ENCODE measurements at places on chromosomes 3 and 15.

- no peak for DNase-seq
Measured at GRCh38 chr15:51253366-51253765, 85.0 kb downstream of the CYP19A1 start.

- no peak for DNase-seq
Measured at GRCh38 chr15:41922353-41922752, 28.5 kb upstream of the SPTBN5 start.

- no peak for DNase-seq
Measured at GRCh38 chr3:105843994-105844393, 24.8 kb downstream of the CBLB start.

- no peak for DNase-seq
Measured at GRCh38 chr3:156670077-156670476, 4.3 kb upstream of the TIPARP start.

- DNase-seq = no peak
Measured at GRCh38 chr3:192834428-192834827, 83.2 kb downstream of the MB21D2 start.

GRCh38 chr3:128864351-128864811, 15.0 kb upstream of the ACAD9 start:
- no peak for DNase-seq

DNA sequence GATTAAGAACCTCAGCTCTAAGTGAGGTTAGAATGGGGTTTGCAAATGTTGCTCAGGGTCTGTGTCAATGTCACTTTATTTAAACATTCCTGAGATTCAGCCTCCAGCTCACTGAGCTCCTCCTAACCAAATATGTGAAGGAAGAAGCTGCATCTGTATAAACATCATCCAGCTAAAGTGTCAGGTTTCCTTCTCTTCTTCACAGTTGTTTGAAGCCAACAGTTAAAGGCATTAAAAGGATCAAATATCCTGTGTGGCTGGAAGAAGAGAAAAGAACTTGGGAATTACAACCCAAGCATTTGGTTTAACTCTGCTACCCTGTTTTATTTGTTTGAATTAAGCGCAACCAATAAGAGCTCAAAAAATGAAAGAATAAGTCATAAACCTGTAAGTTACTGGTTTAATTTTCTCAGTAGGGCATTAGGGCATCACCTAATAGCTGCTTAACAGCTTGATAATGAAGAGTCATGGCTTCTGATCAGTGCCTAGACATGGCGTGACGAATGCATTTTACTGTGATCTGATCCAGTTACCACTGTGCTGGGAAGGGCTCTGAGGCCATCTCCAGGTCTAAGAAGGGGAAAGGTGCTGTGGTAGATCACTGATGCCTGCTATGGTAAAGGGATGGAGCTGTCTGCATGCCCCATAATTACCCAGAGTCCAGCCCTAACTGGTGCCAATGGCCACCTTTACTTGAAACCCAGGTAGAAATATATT, 165.7 kb upstream of the TSC22D2 start:
- no peak for DNase-seq

DNA sequence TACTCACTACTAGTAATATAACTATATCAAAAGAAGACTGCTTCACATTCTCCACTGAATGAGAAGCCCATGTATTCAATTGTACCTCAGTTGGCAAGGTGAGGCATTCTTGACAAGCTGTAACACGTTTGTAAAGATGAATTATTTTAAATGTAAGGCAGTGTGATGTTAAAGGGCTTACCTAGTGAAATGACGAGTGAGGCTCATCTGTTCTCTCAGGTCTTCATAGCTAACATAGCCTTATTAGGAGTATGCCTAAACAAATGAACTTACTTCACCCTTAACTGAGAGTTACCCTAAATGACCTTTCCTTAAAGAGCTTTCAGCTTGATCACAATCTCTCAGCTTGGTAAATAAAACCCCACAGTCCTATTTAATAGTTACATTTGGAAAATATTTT, 127.3 kb downstream of the FEZF2 start:
- no peak for DNase-seq

- DNase-seq = no peak
Measured at GRCh38 chr15:58081456-58081855, 15.9 kb upstream of the ALDH1A2 start.

DNA sequence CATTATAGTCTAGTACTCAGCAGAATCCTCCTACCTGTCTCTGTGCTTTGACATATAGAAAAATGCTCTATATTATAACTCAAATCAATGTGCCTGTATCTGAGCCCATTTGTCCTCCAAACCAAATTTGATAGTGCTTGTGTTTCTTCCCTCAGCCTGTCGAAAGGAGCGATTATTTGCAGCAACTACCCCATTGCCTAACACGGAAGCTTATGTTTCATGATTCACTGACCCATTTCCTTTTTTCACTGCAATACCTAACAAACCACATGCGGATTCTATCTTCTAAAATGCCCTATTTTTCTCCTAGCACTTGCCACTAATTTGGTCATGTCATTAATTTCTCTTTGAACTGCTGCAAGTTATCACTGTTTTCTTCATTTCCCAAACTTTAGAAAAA, 1220.6 kb upstream of the CADM2 start:
- DNase-seq = no peak

DNA sequence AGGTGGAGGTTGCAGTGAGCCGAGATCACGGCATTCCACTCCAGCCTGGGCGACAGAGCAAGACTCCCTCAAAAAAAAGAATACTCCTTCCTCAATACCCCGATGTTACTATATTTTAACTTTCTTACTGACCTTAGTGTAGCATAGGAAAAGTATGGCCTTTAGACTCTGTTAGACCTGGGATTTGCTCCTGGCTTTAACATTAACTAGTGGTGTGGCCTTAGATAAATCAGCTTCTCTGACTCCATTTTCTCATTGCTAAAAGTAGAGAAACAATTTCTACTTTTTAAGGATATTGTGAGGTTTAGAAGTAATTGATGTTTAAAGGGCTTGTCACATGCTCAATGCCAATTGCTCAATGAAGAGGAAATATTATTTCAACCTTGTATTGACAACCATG, 7.6 kb upstream of the IL1RAP start:
- no peak for DNase-seq

DNA sequence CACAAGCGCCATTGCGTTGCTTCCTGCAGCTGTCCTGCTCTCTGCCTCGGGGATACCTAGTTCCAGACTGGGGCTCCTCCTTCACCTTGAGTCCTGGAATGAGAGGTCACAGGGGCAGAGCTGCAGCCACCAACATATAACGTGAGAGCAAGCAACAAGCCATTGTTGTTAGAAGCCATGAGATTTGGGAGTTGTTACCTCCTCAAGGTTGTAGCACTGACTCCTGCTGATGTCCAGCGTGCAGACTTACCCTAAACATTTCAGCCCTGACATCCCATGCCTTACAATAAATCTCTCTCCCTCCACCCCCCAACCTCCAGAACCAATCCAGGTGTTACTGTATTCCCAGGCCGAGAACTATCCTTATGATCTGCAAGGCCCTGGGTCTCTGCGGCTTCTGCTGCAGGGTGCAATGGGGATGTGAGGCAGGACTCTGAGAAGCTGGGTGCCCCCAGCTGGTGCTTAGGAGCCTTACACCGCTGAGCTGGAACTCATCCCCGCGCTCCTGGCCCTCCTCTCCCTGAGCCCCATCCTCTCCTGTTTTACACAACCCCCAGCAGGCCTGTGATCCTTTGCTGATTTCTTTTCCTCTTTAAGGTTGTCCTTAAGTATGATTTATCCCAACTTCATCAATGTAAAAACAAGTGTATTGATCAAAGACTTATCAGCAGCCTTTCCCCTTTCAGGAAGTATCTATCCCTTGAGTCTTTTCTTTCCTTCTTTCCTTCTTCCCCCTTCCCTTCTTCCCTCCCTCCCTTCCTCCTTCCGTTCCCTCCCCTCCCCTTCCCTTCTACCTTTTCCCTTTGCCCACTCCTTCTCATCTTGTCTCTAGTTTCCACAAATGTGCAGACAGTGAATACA, 84.2 kb upstream of the ABHD2 start:
- DNase-seq = peak; percentile 9

DNA sequence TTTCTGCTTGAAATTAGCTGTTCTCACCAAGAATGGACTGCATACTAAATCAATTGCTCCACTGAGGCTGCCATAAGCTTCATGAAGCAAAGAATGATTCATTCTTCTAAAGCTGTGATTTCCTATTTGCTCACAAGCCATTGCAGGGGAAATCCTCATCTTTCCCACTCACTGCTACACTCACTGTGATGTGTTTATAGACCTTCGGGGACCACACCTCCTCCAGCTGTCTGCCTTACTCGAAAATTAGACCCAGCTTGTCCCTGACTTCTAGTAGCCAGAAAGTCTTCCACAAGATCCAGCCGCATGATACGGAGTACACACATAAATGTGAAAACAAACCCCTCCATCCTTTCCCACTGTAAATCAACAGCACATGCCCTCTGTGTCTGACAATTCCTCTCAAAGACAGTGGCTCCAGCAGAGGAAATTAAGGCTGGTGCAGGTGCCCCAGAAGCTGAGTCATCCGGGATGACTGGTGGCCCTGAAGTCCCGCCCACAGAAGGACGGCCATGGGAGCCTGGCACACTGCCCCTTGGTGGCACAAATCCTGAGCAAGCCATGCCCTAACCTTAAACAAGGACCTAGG, 172.0 kb downstream of the STT3B start:
- DNase-seq = peak; percentile 55

DNA sequence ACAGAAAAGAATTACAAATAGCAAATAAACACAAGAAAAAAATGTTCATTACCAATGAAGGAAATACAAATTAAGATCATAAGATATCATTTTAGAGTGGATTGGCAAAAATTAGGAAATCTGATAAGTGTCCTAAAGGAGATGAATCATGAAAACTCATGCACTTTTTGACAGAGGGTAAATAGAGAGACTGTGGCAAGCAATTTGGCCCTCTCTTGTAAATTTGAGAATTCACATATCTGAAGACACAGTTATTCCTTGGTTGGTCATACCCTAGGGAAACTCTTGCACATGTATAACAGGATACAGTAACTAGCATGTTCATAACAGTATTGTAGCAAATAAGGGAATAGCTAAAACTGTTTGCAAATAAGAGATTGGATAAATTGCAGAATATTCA, 246.0 kb upstream of the GADL1 start:
- no peak for DNase-seq

GRCh38 chr3:197458906-197459470, 96.8 kb downstream of the BDH1 start:
- DNase-seq = no peak

DNA sequence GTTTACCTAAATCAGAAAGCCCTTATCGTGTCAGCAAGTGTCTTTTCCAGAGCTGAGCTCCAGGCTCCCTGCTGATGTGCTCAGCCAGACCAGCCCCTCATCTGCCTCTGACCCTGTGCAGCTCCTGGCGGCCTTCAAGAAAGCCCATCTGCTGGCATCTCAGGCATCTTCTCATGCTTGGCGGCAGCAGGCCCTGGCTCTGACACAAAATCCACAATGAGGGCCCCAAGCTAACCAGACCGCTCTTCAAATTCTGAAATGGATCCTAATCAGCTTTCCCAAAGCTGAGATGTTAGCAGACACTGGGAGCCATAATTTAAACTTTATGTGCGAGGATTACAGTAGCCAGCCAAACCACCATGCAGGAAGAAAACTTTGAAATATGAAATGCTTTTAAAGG, 50.8 kb upstream of the CTDSPL start:
- DNase-seq = no peak

- no peak for DNase-seq
Measured at GRCh38 chr3:174438501-174439145, 420.5 kb upstream of the NAALADL2 start.

DNA sequence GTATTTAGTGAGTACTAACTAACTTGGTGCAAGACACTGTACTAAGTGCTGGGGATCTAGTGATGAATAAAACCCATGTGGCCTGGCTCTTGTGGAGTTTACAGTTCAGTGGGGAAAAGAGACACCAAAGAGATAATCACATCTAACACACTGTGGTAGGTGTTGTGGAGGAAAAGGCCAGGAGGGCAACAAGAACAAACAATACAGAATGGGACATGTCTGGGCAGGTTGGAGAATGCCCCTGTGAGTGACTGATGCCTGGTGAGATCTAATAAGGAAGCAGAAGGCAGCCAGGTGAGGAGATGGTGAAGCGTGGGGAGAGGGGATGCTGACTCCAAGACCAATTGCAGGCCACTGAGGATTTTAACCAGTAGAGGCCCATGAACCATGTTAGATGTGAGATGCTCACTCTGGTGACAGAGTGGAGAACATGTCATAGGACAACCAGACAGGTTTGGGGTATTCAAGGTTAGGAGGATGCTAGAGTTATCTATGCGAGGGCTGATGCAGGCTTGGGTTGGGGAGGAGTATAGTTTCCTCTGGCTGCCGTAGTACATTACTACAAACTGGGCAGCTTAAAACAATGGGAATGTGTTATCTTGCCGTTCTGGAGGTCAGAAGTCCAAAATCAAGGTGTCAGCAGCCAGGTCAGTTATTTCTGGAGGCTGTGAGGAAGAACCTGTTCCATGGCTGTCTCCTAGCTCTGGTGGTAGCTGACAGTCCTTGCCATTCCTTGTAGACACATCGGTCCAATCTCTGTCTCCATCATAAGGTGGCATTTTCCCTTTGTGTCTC, 81.4 kb downstream of the ARNT2 start:
- no peak for DNase-seq

- no peak for DNase-seq
Measured at GRCh38 chr15:96349857-96350720, 19.6 kb downstream of the NR2F2 start.

GRCh38 chr15:92763459-92763858, 107.9 kb upstream of the FAM174B start:
- no peak for DNase-seq

DNA sequence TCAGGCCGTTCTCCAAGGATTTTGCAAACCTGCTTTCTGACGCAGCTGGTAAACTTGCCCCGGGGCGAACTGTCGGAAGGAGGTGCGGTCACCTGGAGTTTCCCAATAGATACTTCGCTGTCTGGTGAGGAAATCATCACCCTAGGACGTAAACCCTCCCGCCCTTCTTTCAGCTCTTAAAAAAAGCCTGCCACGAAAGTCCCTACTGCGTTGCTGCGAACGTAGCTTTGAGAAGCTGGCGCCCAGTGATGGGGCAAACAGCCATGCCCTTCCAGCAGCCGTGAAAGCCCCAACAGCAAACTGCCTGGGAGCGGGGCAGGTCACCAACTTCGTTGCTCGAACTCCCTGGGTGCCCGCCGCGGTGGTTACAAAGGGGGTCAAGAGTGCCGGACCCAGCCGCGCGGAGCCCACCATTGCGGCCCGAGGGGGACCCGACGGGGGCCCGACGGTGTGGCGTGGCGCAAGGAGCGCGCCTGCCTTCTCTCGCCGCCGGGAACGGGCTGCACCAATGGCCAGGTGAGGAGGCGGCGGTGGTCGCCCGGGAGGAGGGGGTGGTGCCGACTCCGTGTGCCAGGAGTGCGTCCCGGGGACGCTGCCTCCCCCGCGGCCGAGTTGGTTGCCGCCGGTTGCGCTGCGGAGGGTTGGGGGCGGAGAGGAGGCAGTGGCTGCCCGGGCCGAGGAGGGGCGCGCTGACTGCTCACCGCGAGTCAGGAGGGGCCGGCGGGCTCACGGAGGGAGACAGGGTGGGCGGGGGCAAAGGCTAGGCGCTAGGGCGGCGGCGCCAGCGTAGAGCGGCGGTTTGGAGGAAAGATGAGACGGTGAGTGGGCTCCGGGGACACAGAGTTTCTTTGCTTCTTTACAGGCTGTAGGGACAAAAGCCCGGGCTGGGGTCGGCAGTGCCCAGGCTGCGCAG, at the start of gene PHLDB2:
Gene PHLDB2, plus strand, starts transcription at position 205 of the 913 bp plus-strand sequence. CDS start 24,813 bp downstream, outside the sequence.
- DNase-seq = peak; percentile 60

GRCh38 chr3:185931777-185932612, 5.8 kb downstream of the TRA2B start:
- DNase-seq = no peak

All from activated CD4-positive, alpha-beta T cell treated with anti-CD3 and anti-CD28 coated beads for 48 hours (primary cell).